Dermis lymphatic vessel endothelial cell (primary cell): ENCODE measurements at places on chromosomes 2 and 18. TPM values are rescaled to one million over a fixed set of nuclear protein-coding genes. Genes with fewer than 3 reads are reported as not detected.

Gene NEU2
- total RNA-seq: not detected in 2 replicates

Gene SLC8A1
- 0.69 and 1.5 TPM in 2 replicates for total RNA-seq

Gene PLGLB1
- total RNA-seq: 0.11 and 1.7 TPM in 2 replicates

Gene FOXI3
- total RNA-seq: not detected in 2 replicates

Gene MC2R
- not detected in 2 replicates for total RNA-seq

Gene PSTPIP2
- total RNA-seq: 0.22 and 0.95 TPM in 2 replicates

Gene XPO1
- 143 and 178 TPM in 2 replicates for total RNA-seq

Gene OLA1
- 53.5 and 98.6 TPM in 2 replicates for total RNA-seq

Gene CD302
- 13.1 and 15.2 TPM in 2 replicates for total RNA-seq

Gene LHCGR
- total RNA-seq: not detected in 2 replicates

Gene CHRNG
- total RNA-seq: not detected in 2 replicates

Gene FAM110C
- total RNA-seq: under 0.01 and 0.17 TPM in 2 replicates

Gene WNT6
- total RNA-seq: not detected in 2 replicates

Gene GCG
- total RNA-seq: not detected in 2 replicates

Gene AMER3
- total RNA-seq: not detected in 2 replicates

Gene GYPC
- total RNA-seq: 469 and 559 TPM in 2 replicates

Gene XIRP2
- total RNA-seq: under 0.01 and 0.09 TPM in 2 replicates

Gene GALNT5
- total RNA-seq: under 0.01 TPM in 2 replicates

Gene POTEJ
- total RNA-seq: 0.26 and 1.1 TPM in 2 replicates

Gene CD207
- 0.09 and 0.11 TPM in 2 replicates for total RNA-seq

Gene HPCAL1
- total RNA-seq: 27.5 and 31.6 TPM in 2 replicates

Gene MGAT4A
- total RNA-seq: 3.5 and 6.8 TPM in 2 replicates

Gene MROH2A
- total RNA-seq: not detected in 2 replicates

Gene RABL2A
- 4.1 and 5.2 TPM in 2 replicates for total RNA-seq

Gene OSR1
- 0.54 and 1.5 TPM in 2 replicates for total RNA-seq

Gene C2orf74
- total RNA-seq: 11.5 and 12.9 TPM in 2 replicates

Gene GALNT13
- total RNA-seq: under 0.01 and 0.60 TPM in 2 replicates

Gene C2orf80
- not detected in 2 replicates for total RNA-seq

Gene ALMS1
- 4.4 and 7.1 TPM in 2 replicates for total RNA-seq

Gene MC4R
- total RNA-seq: not detected in 2 replicates

Gene CHCHD5
- 5.6 and 8.3 TPM in 2 replicates for total RNA-seq

Gene AKAIN1
- not detected in 2 replicates for total RNA-seq

Gene C18orf54
- 3.9 and 4.3 TPM in 2 replicates for total RNA-seq

Gene CNGA3
- not detected in 2 replicates for total RNA-seq

Gene DSC2
- 0.09 and 0.11 TPM in 2 replicates for total RNA-seq

Gene MOGAT1
- not detected in 2 replicates for total RNA-seq

Gene HOXD1
- total RNA-seq: 5.9 and 10.0 TPM in 2 replicates

Gene CABYR
- 0.22 and 1.0 TPM in 2 replicates for total RNA-seq

Gene LONRF2
- total RNA-seq: under 0.01 TPM in 2 replicates

Gene C1QL2
- total RNA-seq: not detected in 2 replicates

Gene POTEI
- total RNA-seq: 0.17 and 0.98 TPM in 2 replicates

Gene LYG2
- not detected in 2 replicates for total RNA-seq

Gene CHRNA1
- 0.76 TPM in 1 of 2 replicates, not detected in the other for total RNA-seq

Gene PUS10
- total RNA-seq: 6.3 and 12.1 TPM in 2 replicates
